ENCODE measurements at places on chromosomes 2 and 18.
A peak's percentile ranks its signal among the peaks of the same experiment; 100 is the strongest.

- DNase-seq = no peak
These were observed 114.7 kb downstream of the RTP5 start for GRCh38 chr2:241984271-241984655.

DNA sequence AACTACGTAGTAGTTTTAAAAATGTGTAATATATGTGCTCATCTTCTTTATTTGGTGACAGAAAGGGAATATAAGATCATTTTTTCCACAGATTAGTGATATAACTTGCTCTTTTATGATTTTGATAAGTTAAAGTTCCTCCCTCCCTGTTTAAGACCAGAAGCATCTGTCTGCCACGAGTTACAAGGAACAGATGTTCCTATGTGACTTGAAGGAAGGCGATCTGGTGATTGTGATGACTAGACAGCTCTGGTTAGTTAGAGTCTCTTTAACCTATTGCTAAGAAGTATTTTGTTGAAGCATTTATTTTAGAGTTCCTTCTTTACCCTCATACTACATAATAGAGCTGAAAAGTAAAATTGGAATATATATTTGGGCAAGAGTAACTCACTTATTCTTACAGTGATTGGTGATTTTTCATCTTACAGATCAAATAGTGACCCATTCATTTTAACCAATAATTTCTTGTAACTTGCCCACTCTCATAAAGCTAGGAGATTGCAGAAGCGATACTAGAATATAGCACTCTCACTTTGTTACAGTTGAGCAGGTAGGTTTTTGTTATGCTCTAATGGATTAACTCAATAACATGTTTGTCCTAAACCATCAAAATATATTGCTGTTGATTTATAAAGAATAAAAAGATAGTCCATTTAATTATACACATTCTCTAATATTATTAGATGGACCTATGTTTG is 218.7 kb downstream of the SLC4A10 start:
- no peak for DNase-seq

GRCh38 chr2:172389685-172390339 is 37.6 kb upstream of the ITGA6 start:
- DNase-seq = no peak

GRCh38 chr2:121282800-121283385 is 2.1 kb downstream of the TFCP2L1 start:
- no peak for DNase-seq

GRCh38 chr2:129796801-129797488 is 182.5 kb upstream of the RAB6C start:
- no peak for DNase-seq

GRCh38 chr2:214069254-214069653 is 341.6 kb upstream of the VWC2L start:
- no peak for DNase-seq

DNA sequence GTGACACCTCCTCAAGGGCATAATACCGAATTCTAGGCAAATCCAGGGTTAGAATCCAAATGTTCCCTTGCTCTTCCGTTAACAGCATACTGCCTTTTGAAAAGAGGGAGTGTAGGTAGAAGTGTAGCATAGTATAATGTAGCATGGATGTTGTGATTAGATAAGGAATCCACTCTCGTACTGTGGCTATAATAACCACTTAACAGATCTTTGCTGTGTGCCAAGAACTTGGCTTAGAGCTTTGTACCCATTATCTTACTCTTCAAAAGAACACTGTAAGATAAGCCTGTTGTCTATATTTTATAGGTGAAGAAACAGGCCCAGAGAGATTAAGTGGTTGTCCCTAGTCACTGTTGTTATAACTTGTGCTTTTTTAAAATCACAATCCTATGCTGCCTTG is 24.2 kb downstream of the WDR75 start:
- DNase-seq = no peak

DNA sequence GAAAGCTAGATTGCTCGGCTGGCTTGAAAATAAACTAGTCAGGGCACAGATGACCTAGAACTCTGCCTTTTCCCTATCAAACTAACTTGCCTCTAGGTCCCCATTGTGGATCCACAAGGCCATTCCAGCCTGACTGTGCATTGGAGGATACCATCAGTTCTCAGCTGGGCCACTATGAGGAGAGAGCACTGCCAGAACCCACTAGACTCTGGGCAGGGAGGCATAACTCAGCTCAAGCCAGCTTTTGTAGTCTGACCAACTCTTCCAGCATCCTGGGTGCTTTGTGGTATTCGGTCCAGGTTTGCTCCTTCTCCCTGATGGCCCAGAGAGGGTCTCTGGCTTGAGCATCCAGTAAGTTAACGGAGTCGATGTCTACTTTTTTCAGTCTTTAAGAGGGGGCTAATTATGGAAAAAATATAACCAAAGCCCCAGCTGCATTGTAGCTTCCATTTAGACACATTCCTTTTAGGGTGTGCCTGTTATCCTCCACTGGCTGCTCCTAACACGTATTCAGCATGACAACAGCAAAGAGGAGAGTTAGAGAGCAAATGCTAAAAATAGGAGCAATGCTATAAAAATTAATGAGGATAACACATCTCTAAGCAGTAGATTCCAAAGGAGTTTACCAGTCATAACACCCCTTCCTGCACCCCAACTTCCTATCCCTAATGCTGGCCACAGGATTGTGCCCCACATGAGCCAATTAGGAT is 15.2 kb downstream of the GKN2 start:
- no peak for DNase-seq

DNA sequence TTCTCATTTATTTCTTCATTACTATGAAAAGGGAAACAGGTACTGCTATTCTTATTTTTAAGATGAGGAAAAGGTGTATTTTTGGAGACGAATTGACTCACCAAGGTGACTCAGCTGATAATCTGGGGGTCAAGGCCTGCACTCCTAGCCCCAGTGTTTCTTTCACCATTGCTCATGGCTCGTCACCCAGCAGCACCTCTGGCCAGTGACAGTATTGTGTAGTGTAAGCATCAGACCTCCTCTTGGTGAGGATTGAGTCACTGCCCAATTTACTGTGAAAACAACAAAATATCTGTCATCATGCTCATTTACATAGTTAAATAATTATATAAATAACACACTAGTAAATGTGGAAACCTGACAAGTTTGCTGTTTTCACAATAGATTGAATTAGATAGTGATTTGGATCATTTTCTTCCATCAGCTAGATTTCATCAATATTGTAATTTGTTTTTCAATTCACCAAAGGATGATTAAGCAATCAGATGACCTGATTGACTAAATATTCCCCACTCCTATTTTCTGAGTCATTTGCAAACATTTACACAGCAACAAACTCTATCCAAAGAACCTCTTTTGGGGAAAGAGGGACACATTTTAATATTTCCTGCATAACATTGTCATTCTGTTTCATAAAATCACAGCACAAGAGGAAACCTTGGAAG is 492.8 kb upstream of the RAB12 start:
- DNase-seq = no peak

GRCh38 chr18:53566626-53567025 is 657.8 kb downstream of the MBD2 start:
- DNase-seq = no peak

GRCh38 chr2:73053316-73054114 is 18.0 kb downstream of the SFXN5 start:
- DNase-seq = no peak

GRCh38 chr2:218860950-218861381 is 1.4 kb downstream of the WNT6 start:
- DNase-seq = peak; percentile 16

DNA sequence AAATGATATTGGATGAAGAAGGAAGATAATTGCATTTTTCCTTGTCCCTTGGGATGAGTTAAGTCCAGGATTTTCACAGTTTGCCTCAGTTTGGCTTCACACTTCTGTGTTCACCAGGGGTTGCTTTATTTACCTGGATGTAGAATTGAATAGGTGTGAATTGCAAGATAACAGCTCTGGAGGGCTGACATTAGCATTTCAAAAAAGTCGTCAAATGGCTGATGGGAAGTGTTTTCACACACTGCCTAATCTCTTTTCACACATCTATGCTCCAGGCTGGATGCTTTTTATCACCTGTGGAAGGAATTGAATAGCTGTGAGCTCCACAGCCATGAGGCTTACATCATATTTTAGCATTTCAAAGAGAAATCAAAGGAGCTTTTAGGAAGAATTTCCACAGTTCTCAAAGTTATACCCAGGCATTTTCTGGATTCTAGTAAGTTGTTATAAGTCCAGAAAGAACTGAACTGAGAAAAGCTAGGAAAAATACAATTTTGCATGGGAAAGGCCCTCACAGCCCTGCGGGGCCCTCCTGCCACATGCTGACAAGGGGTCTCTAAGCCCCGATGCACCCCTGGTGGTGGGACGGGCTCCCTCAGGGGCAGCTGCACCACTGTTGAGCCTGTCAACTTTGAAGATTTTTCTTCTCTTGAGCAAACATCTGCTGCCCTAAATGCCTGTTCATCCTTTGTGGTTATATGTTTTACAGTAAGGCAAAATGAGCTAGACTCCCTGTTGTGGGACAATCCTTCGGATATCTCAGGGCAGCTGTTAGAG is 43.9 kb downstream of the TEX51 start:
- DNase-seq = no peak

DNA sequence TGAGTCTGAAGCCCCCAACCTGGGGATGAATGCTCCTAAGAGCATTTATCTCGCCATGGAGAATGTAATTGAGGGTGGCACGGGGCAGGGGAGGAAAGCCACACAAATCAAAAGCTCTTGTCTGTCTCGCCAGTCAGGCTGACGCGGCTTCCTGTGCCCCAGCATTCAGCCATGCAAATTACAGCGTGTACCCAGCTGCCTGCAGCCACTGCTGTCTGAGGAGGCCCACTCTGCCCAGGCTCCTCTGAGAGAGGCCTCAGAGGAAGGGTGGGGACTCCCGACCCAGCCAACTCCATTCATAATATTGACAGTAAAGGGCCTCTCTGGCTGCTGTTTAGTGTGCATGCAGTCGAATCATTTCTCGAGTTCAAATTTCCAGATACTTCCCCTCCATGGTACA is 22.0 kb downstream of the SMAD7 start:
- peak; percentile 49 for DNase-seq

- DNase-seq = no peak
These were observed 3.3 kb downstream of the DNMT3A start for GRCh38 chr2:25338401-25338800.

DNA sequence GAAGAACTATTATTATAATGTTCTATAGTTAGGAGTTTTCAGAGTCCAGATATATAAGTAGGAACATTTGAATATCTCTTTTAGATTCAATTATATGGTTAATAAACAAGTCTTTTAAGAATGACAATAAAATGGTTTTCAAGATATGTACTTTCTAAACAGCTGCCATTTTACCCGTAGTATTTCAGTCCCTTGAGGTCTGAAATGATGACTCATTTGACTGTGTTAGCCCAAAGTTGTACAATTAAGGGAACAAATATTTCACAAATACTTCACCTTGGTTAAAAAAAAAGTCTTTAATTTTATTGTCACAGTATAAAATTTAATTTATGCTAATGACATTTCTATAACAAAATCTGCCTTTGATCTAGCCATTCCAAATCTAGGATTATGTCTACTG is 91.6 kb upstream of the TANK start:
- DNase-seq = no peak

DNA sequence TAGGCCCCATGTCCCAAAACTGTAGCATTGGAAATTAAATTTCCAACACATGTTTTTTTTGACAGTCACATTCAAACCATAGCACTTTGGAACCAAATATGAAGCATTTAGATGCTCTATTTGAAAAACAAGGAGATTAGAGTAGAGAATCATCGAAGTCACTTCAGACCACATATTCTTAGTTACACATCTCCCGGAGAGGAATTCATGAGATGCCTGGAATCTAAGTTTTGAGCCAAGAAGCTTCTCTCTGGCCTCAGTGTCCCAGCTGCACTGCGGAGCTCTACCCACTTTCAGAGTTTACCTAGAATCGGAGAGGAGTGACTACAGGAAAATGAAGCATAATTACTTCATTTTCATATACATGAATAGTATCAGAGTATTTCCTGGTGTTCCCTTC is 385.9 kb downstream of the TNS1 start:
- no peak for DNase-seq

GRCh38 chr2:147405651-147406050 is 439.2 kb upstream of the ACVR2A start:
- DNase-seq = no peak

- no peak for DNase-seq
These were observed 156.7 kb upstream of the HDAC4 start for GRCh38 chr2:239557516-239557915.

DNA sequence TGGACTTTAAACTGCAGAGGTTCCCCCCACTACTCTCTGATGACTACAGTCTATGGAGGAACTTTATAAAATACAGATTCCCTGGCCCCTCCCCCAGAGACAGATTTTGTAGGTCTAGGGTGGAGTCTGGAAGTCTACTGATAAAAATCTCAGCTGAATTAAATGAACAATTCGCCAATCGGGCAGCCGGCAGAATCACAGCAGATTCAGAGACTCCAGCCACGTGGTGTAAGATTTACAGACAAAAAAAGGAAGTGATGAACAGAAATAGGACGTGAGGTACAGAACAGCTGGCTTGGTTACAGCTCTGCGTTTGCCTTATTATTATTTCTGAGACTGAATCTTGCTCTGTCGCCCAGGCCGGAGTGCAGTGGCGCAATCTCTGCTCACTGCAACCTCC is 21.4 kb upstream of the MTA3 start:
- DNase-seq = no peak

GRCh38 chr2:51903728-51904127 is 871.8 kb upstream of the NRXN1 start:
- DNase-seq = no peak

- no peak for DNase-seq
These were observed 415.5 kb downstream of the MEIS1 start for GRCh38 chr2:66850376-66850775.

DNA sequence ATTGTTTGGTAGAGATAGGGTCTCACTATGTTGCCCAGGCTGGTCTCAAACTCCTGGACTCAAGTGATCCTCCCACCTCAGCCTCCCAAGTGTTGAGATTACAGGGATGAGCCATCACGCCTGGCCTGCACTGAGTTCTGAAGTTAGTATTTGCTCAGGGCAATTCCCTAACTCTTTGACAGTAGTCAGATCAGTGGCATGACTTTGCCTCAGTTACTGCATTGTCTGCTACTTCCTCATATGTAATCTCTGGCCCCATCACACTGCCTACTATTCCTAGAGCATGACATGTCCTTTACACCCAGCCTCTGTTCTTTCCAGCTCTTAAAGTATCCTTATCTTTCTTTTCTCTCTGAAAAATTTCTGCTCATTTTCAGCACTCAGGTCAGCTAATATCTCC is 193.5 kb downstream of the LDLRAD4 start:
- DNase-seq = no peak

GRCh38 chr2:60530660-60531281 is 22.7 kb downstream of the BCL11A start:
- peak; percentile 18 for DNase-seq

DNA sequence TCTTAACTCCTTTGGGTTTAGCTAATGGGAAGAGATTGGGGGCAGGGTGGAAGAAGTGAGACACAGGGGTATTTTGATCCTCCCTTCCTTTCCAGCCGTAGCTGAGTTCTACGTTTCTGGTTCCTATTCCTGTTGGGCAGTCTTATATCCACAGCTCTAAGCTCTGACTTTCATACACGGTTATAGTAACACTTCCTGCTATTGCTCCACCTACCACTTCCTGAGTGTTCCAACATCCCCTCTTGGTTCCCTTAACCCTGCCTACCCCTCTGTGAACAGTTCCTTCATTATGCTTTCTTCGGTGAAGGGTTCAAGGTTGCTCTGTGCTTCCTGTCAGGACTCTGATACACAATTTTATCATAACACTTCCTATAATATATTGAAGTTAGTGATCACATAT is 205.1 kb downstream of the DNAH7 start:
- DNase-seq = no peak
